ENCODE measurements at places on chromosomes 1 and 21.

- no peak for DNase-seq
Observed at GRCh38 chr1:30686236-30686935, 37.0 kb downstream of the MATN1 start.

DNA sequence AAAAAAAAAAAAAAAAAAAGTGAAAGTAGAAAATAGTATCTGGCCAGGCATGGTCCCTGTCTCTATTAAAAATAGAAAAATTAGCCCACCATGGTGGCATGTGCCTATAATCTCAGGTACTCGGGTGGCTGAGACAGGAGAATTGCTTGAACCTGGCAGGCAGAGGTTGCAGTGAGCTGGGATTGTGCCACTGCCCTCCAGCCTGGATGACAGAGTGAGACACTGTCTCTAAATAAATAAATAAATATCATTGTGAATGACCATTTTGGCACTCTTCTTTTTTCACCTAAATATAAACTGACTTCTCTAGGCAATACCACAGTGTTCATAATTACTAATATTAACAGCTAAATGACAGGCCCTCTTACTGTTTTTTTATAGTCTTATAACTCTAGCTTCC, 14.5 kb downstream of the ELOA start:
- no peak for DNase-seq

GRCh38 chr1:155166471-155167165, 6.5 kb downstream of the KRTCAP2 start:
- no peak for DNase-seq

DNA sequence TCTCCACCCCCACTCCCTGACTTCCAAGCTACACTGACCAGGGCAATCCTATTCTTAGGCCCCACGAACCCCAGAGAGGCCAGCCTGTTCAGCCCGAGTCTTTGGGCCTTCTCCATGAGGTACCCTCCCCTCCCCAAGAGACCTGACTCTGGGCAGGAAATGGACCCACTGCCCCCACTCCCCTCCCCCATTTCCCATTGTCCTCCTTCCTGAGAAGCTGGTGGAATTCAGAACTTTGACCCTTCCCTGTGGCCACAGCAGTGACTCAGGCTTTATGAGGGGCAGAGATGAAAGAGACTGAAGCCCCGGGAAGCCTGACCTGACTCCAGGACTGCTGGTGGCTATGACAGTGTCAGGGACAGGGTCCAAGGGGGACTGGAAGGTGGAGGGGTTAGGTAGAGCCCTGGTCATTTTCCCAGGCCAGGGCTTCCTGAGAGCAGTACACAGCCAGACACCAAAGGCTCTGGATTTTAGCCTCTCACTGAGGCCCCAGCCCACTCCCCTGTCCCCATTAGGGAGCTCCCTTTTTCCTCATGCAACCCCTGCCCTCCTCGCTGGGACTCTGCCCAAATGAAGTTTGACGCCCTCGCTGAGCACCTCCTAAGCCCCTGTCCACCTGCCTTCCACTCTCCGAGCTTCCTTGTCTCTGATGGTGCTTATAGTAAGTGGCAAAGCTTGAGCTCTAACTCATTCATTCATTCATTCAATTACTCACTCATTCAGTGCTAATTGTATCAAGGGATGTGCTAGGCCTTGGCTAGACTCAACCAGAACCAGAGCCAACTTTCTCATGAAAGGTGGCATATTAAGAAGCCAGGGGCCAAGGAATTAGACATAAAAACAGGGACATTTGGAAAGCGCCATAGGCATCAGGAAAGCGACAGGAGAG, 3.0 kb downstream of the CRYBG2 start:
- DNase-seq: no peak

DNA sequence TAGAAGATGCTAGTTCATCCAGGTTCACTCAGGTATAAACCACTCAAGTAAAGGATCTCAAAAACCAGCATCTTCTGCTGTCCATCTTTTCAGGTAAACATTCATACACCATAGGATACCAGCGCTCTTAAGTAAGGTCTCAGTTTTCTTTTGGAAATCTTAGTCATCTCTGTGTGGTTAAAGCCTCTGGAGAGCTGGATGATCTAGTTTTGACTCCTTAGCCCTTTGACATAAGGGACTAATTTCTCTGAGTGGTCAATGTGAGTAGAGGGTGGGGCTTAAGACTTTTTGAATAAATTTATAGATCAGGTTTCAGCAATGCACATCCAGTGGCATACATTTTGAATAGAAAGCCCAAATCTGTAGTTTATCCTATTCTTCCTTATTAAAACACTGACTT, 92.3 kb downstream of the CTH start:
- DNase-seq: no peak

- no peak for DNase-seq
Observed at GRCh38 chr1:3105167-3105863, 36.3 kb downstream of the PRDM16 start.

All from stimulated activated CD8-positive, alpha-beta memory T cell treated with anti-CD3 and anti-CD28 coated beads, Interleukin-7, amount 100 ng/mL, for 1 hour (primary cell).